ENCODE measurements at places on chromosomes 4 and X.

DNA sequence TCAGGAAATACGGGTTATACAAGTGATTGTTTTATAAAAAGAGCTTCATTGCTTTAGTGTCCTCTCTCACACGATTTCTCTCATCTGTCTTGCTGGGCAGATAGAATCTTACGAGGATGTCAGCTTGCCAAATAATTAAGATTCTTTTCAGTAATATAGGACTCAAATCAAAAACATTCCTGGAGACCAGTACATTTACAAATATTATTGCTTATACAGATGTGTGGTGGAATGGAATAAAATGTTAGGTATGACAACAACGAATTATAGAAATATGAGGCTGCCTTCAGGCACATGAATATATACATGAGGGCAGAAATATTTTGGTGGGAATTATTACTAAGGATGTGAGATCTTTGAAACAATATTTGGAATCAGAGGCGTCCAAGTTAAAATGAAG is 88.9 kb downstream of the GC start:
- DNase-seq: no peak

- no peak for DNase-seq
These were observed 245.3 kb downstream of the BCOR start for GRCh38 chrX:39852491-39852890.

DNA sequence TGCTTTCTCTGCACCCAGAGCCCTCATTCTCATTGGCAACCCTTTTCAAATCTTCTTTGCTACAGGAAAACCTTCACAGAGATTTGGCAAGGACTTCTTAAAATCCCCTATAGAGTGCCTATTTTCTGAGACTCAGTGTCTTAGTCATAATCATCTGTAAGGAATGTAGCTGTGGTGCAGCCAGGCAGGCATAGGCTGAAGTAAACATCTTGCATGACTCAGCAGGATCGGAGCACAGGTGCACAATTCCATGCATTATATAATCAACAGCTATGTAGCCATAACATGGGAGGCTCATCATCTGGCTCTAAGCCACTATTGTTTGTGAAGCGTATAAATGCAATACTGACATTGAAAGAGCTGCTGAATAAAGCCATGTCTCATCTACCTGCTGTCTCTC is 368.8 kb downstream of the MAGEE1 start:
- no peak for DNase-seq

- no peak for DNase-seq
These were observed 262.4 kb downstream of the CAMK2D start for GRCh38 chr4:113499166-113499565.

DNA sequence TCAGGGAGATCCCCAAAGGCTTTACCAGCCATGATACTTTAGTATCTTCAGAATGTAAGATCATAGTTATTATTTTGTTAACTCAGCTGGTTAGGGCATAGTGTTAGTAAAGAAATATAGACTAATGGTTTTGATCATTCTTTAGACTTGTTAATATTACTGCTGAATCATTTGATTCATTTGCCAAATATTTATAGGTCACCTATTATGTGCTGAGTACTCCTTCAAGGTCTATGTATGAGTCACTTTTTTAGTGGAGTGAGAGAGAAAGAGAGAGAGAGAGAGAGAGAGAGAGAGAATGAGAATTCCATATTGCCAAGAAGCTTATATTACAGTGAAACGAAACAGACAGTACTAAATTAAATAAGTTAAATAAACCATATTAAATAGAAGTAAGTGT is 110.3 kb downstream of the UBE2NL start:
- no peak for DNase-seq
